Neural progenitor cell (in vitro differentiated cells): ENCODE measurements at places on chromosomes 13 and 19. TPM values are rescaled to one million over a fixed set of nuclear protein-coding genes. Genes with fewer than 3 reads are reported as not detected.

- DNase-seq = peak; percentile 46
Observed at GRCh38 chr13:103068836-103069235, 2.6 kb upstream of the SLC10A2 start.

- no peak for DNase-seq
Observed at GRCh38 chr13:73902296-73902695, 231.9 kb downstream of the KLF12 start.

DNA sequence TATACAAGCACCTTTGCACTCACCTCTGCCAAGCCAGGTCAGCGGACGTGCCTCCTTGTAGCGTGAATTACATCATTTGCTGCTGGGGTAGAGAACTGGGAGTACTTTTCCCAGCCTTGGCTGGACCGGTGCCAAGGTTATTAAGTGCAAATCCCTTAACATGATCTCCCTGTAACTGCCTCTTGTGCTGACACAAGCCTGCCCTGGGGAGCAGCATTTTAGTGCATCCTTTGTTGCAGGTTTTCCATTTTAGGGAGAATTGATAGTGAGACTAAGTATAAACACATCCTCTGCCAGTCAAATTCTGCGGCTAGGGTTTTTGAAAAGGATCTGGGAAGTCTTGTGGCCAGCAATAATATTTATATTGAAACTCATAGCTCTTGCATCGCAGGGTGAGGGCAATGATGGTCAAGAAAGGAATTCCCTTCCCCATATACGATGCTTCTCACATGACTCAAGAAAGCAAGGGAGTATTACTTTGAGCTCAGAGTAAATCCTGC is 32.7 kb upstream of the DCLK1 start:
- no peak for DNase-seq

GRCh38 chr13:114059946-114060860 is 72.2 kb downstream of the RASA3 start:
- no peak for DNase-seq

Gene DHPS
- 78.3 and 108 TPM in 2 replicates for total RNA-seq

Gene FGF22
- total RNA-seq = 0.37 TPM in 1 of 2 replicates, not detected in the other

GRCh38 chr19:34348899-34349487 is 16.0 kb upstream of the GPI start:
- DNase-seq = no peak

- DNase-seq = no peak
Observed at GRCh38 chr13:41467425-41467945, 10.1 kb downstream of the RGCC start.

GRCh38 chr13:39452417-39452816 is 150.6 kb downstream of the LHFPL6 start:
- no peak for DNase-seq

Gene LSM7
- total RNA-seq = 183 and 317 TPM in 2 replicates

DNA sequence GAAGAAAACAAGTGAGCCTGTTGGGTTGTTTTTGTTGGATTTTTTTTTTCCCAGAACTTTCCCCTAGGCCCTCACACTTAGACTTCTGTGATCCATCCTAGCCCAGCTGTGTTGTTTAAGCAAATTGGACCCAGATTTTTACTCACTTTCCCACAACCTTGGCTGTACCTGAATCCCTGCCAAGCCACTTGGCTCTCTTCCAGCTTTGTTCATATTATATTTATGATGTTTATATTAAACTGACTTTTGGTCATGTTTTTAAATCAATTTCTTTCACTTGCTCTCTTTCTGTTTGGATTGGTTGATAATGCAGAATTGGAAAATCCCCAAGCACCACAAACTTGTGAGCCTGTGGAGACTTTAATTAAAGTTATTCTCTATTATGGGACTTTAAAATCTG is 16.6 kb downstream of the OLFM4 start:
- DNase-seq = no peak

DNA sequence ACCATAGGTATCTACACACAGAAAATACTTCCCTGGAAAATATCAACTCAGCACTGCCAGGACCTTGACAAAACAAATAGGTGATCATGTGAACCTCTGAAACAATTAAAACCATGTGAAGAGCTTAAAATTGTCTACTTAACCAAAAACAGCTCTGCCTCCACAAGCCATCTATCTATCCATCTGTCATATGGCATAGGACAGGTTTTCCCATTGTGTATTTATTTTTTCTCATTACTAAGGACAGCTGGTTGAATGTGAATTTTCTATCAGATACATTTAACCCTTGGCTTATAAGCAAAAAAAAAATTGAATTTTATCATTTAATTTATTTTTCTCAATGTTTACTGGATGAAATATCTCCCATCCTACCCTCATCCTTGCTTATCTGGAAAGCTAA is 279.5 kb downstream of the PCDH9 start:
- no peak for DNase-seq

DNA sequence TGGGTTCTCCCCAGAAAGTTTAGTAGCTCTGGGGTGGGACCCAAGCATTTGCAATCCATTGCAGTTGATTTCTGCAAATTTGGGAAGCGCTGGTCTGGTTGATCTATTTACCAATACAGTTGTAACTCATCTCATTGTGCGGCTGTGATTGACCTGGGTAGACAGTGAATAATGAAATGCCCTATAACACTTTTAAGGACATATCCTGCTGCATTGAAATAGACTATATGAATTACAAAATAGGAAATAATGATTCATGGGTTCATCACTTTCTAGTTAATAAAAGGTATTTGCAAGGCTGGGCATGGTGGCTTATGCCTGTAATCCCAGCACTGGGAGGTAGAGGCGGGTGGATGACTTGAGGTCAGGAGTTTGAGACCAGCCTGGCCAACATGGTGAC is 59.0 kb upstream of the FARP1 start:
- no peak for DNase-seq

DNA sequence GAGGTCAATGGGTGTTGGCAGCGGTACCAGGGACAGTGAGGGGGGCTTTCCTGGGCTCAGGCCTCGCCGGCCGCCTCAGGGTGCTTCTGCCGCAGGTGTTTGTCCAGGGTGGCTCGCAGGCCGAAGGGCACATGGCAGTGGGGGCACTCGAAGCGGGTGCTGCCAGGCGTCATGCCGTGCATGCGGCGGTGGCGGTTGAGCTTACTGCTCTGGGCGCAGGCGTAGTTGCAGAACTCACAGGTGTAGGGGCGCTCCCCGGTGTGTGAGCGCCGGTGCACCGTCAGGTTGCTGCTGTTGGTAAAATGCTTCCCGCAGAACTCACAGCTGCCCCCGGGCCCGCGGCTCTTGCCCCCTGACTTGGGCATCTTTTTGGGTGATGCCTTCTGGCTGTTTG is 4.7 kb downstream of the ZNF296 start:
- DNase-seq = no peak

DNA sequence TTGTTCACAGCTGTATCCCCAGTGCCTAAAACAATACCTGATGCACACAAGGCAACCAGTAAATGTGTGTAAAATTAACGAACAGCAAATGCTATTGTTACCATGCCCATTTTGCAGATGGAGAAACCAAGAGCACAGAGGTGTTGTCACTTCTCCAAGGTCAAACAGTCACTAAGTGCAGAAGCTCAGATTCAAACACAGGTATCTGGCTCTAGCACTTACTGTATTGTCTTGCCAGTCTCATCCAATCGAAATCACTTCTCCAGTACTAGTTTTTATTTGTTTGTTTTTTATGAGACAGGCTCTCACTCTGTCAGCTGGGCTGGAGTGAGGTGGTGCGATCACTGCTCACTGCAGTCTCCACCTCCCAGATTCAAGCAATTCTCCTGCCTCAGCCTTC is 13.7 kb downstream of the PLD3 start:
- DNase-seq = no peak

- peak; percentile 85 for DNase-seq
Observed at GRCh38 chr19:19554074-19555023, 16.3 kb downstream of the CILP2 start.

- no peak for DNase-seq
Observed at GRCh38 chr13:32299893-32300292, 15.3 kb downstream of the ZAR1L start.

DNA sequence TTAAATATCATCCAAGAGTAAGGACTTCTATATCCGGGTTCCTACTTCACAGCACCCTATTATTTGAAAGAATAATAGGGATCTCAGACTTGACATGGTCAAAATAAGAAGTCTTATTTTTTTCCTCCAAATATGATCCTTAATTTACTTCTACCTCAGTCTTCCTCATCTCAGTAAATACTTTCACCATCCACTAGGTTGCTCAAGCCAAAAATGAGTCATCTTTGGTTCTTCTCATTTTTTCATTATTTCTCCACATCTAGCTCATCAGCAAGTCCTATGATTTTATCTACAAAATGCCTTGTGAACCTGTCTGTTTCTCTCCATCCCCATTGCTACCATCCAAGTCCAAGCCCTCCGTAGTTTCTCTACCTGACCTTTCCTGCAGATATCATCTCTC is 121.9 kb upstream of the GJB6 start:
- DNase-seq = no peak

Gene CRX
- 0.19 and 0.22 TPM in 2 replicates for total RNA-seq
